ENCODE measurements at places on chromosomes 7 and 10.

GRCh38 chr7:101185258-101185839 is 5.3 kb upstream of the NAT16 start:
- DNase-seq, result no peak

GRCh38 chr10:93875032-93875358 is 18.8 kb upstream of the SLC35G1 start:
- no peak for DNase-seq

- DNase-seq, result no peak
These were observed 275.3 kb downstream of the NRG3 start for GRCh38 chr10:82150123-82150900.

GRCh38 chr7:71220210-71220695 is 88.3 kb downstream of the GALNT17 start:
- DNase-seq, result no peak

All from anterior cingulate cortex (tissue), 58 donors.